ENCODE measurements at places on chromosomes 5 and 9.

- DNase-seq, result no peak
Observed at GRCh38 chr5:149125386-149125891, 15.9 kb upstream of the ABLIM3 start.

- no peak for DNase-seq
Observed at GRCh38 chr9:8757881-8758280, 958.3 kb upstream of the DMAC1 start.

- DNase-seq, result no peak
Observed at GRCh38 chr5:142640316-142641005, 45.4 kb downstream of the FGF1 start.

- no peak for DNase-seq
Observed at GRCh38 chr9:18629136-18629535, 155.2 kb downstream of the ADAMTSL1 start.
